ENCODE measurements at places on chromosomes 6 and 20.

DNA sequence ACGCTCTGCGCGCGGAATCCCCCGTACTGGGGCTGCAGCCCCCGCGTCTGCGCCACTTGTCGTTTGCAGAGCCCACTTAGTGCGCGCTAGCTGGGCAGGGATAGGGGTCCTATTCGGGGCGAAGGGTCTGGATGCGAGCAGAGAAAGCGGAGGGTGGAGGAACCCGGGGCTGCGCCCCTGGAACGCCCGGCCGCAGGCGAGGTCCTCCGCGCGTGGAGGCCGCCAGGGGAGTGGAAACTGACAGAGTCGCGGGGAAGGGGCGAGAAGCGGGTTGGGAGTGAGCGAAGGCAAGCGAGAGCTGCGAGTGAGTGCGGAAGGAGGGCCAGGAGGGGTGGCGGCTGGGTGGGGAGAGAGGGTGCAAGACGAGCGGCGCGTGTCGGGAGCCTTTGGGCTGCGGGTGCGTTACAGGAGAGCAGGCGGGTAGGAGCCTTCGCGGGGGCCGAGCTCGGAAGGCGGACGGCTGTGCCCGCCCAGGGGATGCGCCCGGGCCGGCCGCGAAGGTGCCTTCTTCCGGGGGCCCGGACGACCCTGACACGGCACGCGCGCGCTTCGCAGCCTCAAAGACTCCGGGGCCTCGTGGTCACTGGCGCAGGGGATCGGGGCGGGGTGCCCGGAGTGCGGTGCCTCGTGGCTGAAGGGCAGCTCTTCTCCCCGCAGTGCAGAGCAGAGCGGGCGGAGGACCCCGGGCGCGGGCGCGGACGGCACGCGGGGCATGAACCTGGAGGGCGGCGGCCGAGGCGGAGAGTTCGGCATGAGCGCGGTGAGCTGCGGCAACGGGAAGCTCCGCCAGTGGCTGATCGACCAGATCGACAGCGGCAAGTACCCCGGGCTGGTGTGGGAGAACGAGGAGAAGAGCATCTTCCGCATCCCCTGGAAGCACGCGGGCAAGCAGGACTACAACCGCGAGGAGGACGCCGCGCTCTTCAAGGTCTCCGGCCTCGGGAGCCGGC, 1.2 kb downstream of the IRF4 start:
- no peak for DNase-seq

DNA sequence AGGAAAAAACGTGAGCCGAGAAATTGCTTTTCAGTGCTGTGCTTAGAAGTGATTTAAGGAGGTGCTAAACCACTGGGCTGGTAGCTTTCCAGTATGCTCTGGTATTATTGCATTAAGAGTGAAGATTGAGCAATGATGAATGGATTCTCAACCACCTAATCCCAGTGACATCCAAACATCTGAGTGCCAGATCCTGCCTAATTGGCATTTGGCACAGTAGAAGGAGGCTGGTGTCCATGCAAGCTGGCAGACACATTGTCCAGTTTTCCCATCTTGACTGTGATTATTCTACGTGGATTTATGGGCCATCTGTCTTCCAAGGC, 398.0 kb upstream of the PLCB4 start:
- no peak for DNase-seq

DNA sequence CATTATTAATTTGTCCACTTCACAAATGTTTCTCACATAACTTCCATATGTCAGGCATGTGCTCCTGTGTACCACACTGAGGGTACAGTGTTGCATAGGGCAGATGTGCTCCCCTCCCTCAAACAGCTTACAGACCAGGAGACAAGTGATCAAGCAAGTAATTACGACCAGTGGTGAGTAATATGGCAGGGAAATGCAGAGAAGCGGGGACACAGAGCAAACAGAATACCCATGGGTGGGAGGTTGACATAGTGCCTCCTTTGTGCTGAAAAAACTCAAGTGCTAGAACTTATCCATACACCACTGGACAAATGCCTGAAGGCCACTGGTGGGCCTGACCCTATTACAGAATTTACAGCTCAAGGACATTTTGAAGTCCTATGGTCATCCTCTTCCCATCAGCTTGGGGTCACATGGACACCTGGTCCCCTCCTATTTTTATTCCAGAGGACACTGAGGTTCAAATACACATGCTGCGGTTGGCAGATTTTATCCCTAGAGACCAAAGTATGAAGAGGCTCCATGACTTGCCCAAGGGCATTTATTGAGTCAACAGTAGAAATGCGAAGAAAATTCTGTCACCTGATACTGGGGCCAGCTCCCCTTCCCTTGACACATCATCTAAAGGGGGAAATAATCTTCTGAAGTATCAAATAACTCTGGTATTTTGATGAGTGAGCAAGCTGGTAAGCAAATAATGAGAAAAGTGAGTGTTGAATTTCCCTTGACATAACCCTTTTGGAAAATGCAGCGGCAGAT, 116.6 kb downstream of the QRSL1 start:
- DNase-seq, result no peak

DNA sequence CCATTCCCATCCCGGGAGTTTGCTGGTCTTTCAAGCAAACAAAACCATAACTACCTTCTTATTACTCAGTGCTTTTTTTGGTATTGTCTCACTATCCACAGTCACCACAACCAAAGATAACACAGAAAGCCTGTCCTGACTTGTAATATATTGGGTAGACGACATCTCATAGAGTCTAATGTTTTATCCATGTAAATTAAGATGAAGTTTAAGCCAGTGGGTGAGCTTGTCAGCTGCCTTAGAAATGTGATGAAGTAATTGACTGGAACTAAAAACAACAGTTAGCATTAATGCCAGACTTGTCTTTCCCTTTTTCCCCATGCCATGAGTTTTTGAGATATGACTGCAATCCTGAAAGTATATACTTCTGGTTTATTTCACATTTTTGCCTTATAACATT, 282.7 kb upstream of the PRDM1 start:
- no peak for DNase-seq
